Amniotic stem cell (primary cell): ENCODE measurements at places on chromosomes 7 and 10.

DNA sequence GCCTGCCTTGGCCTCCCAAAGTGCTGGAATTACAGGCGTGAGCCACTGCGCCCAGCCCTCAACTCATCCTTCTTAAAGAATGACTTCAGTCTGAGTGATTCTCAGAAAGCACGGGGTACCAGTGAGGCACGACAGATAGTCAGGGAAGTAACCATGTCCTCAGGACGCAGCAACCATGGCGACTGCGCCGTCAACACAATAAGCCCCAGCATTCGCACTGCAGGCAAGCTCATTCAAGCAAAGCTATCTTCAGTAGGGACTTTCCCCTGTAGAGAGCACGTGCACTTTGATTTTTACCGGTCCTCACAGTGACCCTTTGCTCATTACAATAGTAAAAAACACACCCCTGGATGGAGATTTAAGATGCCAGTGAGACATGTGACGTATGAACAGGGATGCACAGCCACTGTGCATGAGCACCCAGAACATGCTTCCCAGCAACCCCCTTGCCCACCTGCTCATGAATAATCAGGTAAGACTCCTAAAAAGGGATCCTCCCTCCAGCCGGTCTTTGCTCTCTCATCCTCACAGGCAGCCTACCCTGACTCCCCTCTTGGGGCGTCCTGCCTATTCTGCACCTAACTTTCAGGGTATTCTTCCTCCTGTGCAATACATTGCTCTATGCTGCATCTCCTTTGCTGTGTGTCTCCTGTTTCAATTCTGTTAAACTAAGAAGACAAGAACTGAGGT lies 9.1 kb downstream of the WDR86 start:
- no peak for DNase-seq

GRCh38 chr10:11242443-11243387 lies 225.0 kb downstream of the CELF2 start:
- DNase-seq = no peak

- DNase-seq = no peak
Measured at GRCh38 chr10:2951235-2951835, 116.0 kb upstream of the PFKP start.

DNA sequence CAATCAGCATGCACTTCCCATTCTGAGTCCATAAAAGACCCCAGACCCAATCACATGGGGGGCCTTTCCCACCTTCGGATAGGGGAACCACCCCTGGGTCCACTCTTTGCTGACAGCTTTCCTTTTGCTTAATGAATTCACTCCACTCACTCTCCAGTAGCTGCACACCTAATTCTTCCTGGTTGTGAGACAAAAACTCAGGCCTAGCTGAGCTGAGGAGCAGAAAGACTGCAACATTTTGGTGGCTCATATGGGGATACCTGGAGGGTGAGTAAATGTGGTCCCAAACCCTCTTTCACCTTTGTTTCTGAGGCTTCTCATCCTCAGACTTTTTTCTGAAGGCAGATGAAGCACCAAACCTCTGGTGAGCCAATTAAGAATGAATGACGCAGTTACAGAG lies 138.1 kb downstream of the WDR11 start:
- DNase-seq = no peak

DNA sequence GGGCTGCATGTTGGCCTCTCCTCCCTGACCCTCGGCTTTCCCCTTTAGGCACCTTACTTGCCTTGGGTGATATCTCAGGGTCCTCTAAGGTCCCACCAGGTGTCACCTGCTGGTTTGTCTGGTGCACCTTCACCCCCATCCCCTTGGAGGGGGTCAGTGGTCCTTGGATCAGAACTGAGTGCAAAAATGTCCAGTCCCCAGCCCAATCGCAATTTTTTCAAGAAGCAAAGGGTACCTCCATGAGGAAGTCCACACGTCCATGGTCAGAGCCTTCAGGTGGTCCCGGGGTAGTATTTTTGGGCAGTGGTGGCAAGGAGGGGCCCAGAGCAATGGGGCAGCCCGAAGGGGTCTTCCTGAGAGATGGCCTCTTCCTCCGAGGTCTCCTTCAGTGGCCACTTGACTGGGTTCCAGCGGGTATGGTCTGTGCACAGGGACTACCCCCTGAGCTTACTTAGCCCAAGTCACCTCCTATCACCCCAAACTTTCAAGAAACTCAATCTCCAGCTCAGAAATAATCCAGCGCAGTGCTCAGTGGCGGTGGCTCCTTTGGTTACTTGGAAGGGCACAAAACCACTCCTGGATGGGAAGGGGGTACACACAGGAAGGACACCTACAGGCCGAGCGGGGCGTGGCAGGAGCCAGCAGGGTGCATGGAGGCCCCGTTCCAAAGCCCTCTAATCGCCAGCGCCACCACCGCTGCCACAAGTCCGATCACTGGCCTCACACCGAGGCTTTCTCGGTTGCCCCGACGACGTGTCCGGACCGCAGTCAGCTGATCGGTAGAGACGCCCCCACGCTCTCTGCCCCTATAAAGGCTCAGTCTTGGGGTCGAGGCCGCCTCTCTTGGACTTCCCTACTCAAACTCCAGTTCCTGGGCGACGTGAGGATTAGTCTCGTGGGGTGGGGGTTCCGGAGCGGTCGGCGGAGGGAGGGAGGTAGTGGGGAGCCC lies 4.5 kb downstream of the SAP25 start:
- DNase-seq = no peak

DNA sequence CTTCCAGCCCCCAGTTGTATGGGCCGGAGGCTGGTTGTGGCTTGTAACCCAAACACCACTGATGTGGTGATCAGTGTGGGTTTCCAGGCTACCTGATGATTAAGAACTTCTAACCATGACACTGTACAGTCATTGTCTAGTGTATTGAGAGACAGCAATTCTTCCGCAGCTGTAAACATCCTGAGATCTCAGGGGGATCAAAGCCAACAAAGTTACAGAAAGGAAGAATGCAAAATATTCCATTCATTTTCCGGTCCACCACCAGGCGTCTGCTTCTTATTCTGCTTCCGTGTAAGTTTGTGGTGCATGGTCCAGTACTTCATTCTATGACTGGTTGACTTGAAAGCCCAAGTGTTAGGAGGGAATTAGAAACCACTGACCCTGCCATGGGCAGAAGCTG lies 10.3 kb upstream of the GLI3 start:
- DNase-seq = no peak

- DNase-seq = peak; percentile 55
Measured at GRCh38 chr7:113730309-113730955, 188.4 kb downstream of the PPP1R3A start.

DNA sequence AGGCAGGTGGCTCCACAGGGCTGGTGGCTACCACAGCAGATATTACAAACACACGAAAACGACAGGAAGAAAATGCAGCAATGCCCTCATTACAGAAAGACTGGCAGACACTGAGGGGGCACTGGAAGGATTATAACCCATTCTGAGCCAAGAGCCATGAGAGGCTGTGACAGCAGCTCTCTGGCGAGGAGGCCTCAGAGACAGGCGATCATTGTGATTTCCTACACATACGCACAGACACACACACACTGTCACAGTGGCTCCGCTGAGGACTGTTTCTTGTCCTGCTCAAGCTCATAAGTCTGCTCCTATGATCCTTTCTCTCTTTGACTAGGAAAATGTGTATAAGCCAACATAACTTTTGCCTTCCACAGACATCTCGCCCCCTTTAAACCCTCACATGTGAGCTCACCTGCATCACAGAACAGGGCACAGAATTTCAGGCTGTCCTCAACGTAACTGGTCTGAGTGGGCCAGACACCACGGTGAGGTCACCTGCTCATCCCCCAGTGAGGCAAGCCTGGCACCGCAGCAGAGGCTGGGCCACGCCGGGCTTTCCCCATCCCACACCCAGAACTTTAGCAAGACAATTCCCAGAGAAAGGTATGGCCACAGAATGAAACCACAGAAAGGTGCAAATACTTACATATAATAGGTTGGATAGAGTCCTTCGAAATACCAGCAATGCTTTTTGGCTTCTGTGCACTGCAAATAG lies 51.7 kb downstream of the VOPP1 start:
- no peak for DNase-seq

- no peak for DNase-seq
Measured at GRCh38 chr7:112420236-112420861, 29.9 kb upstream of the IFRD1 start.

DNA sequence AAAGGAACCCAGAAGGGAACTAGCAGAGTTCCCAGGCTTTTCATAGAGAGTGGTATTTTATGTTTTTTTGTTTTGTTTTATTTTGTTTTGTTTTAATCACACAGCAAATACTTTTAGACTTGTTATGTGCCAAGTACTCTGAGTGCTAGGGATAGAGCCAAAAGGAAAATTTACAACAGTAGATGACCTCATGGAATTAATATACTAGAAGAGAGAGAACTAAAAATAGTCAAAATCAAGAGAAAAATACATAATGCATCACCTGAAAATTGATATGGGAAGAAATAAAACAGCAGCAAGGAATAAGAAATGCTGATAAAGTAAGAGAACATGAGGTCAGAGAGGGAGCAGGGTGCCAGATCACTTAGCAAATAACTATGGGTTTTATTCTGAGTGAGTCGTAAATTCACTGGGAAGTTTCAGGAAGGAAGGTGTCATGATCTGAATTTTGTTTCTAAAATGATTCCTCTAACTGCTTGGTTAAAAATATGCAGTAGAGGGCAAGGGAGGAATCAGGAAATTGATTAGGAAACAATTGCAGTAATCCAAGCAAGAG lies 351.0 kb downstream of the ANKRD7 start:
- no peak for DNase-seq

- DNase-seq = no peak
Measured at GRCh38 chr7:13745530-13745929, 243.9 kb downstream of the ETV1 start.

- DNase-seq = no peak
Measured at GRCh38 chr7:131010717-131011431, 276.9 kb upstream of the KLF14 start.

GRCh38 chr7:130479716-130480400 lies 12.0 kb upstream of the MEST start:
- DNase-seq = no peak

- no peak for DNase-seq
Measured at GRCh38 chr10:53315709-53316108, 543.1 kb upstream of the MBL2 start.

DNA sequence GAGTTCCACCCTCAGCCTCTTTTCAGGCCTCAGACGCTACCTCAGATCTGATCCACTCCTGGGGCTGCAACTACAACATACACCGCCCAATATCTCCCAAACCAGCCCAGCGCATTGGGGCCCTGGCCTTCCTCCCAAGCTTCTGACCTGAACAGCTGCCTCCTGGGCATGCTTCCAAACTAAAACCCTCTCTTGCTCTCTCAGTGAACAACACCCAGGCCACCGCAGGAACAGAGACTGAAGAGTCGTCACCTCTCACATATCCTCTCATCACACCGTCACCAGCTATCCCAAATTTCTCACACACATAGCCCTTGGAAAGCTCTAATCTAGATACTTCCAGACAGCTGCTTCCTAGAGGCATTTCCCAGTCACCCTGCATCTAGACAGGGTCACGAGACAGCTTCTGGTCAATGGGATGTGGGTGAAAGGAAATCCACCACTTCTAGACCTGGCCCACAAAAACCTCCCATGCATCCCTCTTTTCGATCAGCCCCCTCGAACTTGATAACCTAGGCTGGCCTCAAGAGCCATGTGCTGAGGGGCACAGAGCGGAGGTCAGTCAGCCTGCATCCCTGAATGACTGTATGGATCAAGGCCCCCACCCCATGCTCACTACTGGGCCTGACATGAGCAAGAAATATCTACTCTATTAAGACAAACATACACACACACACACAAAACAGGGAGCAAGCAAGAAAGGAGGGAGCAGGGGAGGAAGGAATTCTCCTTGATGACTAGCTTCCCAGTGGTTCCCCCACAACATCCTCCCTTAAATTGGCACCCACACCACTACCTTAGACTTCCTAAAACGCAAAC lies 1.8 kb downstream of the PARP12 start:
- DNase-seq = no peak

DNA sequence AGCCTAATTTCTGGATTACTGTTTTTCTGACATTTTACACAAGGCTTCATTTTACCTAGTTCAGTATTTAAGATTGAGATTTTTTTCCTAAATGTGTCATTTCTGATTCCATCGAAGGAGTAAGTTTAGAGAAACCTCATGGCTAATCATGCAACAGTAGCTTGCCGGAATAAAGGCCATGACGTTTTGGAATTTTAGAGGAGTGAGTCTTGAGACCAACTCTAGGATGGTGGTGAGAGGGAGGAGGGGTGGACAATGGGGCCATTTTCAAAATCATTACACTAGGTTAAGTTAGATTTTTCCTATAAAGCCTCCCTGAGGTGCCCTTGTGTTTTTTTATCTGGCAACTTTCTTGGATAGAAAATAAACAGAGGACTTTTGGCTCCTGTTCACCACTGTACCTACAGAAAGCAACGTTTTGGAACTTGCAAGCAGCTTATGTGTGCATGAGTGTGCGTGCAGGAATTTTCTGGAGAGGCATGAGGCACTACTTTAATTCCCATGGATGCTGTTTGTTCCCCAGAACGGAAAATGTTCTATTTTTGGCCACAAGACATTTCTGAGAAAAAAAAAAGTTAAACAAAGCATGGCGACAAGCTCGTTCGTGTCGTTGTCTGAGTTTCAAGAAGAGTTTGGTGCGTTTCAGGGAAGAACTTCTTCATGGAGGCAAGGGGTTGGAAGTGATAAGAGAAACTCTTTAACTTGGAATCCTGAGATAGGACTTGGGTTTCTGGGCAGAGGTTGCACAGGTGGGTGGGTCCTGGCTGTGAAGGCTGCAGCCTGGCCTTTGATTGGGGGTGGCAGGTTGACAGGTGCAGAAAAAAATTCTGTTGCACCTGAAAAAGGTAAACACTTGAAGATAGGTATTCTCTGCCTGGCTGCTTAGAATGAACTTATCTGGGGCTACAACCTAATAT lies 178.1 kb downstream of the PTEN start:
- DNase-seq = peak; percentile 42

DNA sequence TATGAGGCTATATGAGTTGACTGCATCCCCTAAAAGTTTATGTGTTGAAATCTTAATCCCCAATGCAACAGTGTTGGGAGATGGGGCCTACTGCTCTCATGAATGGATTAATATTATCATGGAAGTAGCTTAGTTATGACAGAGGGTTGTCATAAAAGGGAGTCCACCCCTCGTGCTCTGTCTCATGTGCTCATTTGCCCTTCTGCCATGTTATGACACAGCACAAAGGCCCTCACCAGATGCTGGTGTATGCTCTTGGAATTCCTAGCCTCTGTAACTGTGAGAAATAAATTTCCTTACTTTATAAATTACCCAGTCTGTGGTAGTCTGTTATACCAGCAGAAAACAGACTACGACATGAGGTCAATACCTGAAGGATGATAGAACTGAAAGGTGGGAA lies 17.6 kb upstream of the PANK1 start:
- DNase-seq = no peak

DNA sequence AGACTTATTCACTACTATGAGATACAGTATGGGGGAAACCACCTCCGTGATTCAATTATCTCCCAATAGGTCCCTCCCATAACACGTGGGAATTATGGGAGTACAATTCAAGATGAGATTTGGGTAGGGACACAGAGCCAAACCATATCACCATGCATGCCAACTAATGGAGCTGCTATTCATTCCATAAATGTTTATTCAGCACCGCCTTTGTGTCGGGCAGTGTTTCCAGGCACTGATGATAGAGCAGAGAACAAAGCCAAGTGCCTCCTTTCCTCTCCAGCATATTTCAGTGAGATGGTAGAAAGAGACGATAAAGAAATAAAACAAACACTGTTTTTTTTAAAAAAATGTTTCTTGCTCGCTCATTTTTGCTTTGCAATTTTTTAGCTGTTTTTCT lies 295.9 kb upstream of the FOXK1 start:
- DNase-seq = no peak

GRCh38 chr10:80260295-80261243 lies 28.9 kb downstream of the MAT1A start:
- DNase-seq = no peak

GRCh38 chr7:25864511-25864910 lies 287.5 kb upstream of the NFE2L3 start:
- no peak for DNase-seq

GRCh38 chr7:123260428-123260960 lies 60.7 kb upstream of the SLC13A1 start:
- no peak for DNase-seq
